Lung (tissue), 17 donors: ENCODE measurements at places on chromosomes 6 and 20. TPM values are rescaled to one million over a fixed set of nuclear protein-coding genes. Genes with fewer than 3 reads are reported as not detected.

The SLC13A3 gene
- 1.1 TPM for polyA plus RNA-seq

The RIMS1 gene
- 0.14 TPM for polyA plus RNA-seq

GRCh38 chr6:151141685-151142084 is 98.1 kb upstream of the AKAP12 start:
- no peaks in the 10 kb centered on the region for H3K27me3 ChIP-seq
- no peaks in the 10 kb centered on the region for H3K36me3 ChIP-seq
- peaks cover 5% of the 10 kb centered on the region for H3K4me1 ChIP-seq

GRCh38 chr20:49377326-49377725 is 99.5 kb upstream of the ZNFX1 start:
- no peak for DNase-seq
- no peak overlapping the region for H3K27ac ChIP-seq
- no peaks in the 10 kb centered on the region for H3K4me1 ChIP-seq
- H3K27me3 ChIP-seq = no peaks in the 10 kb centered on the region
- H3K4me3 ChIP-seq = no peak overlapping the region

DNA sequence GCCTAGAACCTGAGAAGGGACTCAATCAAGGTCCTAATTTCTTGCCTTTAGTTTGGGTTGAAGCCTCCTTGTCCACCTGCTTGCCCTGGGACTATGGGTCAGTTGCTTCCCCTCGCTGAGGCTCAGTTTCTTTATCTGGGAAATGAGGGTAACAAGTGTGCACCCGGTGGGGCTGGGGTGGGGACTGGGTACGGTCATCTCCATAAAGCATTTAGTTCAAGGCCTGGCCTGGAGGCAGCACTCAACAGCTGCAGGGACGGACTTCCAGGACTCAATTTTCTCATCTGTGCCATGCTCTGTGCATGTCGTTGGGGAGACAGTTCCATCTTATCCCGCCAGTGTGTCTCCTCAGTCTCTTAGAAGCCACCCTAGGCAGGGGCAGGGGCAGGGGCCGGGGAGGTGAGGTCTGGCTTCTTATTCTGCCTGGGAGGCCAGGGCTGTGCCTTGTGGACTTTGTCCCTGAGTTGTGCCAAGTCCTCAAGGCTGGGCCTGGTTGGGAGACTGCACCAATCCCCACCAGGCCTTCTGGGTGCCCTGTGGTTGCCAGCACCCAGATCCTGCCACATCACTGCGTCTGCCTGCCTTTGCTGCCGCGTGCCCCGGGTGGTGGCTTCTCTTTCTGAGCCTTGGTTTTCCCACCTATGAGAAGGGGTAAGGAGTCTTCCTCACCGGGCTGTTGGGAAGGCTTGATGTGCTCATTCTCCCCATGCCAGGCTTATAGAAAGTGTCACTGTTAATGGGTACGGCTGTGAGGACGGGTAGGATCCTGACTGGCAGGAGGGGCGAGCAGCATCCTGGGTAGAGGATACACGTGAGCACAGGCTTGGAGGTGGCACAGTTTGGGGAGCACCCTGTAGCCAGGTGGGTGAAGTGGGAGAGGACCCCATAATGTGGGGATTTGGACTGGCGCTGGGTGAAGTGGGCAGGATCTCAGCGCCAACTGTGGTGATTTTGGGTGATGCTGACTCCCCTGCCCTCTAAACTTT is 8.6 kb downstream of the SRC start:
- peaks cover 4% of the 10 kb centered on the region for H3K36me3 ChIP-seq
- peaks cover 15% of the 10 kb centered on the region for H3K4me1 ChIP-seq
- no peak overlapping the region for H3K27ac ChIP-seq

GRCh38 chr6:20811109-20811761 is 277.0 kb downstream of the CDKAL1 start:
- DNase-seq = peak; percentile 83
- H3K4me3 ChIP-seq = no peak overlapping the region
- H3K27me3 ChIP-seq = no peaks in the 10 kb centered on the region
- peak overlapping the region; percentile 29 for H3K27ac ChIP-seq
- H3K4me1 ChIP-seq = peaks cover 3% of the 10 kb centered on the region
- H3K36me3 ChIP-seq = no peaks in the 10 kb centered on the region

DNA sequence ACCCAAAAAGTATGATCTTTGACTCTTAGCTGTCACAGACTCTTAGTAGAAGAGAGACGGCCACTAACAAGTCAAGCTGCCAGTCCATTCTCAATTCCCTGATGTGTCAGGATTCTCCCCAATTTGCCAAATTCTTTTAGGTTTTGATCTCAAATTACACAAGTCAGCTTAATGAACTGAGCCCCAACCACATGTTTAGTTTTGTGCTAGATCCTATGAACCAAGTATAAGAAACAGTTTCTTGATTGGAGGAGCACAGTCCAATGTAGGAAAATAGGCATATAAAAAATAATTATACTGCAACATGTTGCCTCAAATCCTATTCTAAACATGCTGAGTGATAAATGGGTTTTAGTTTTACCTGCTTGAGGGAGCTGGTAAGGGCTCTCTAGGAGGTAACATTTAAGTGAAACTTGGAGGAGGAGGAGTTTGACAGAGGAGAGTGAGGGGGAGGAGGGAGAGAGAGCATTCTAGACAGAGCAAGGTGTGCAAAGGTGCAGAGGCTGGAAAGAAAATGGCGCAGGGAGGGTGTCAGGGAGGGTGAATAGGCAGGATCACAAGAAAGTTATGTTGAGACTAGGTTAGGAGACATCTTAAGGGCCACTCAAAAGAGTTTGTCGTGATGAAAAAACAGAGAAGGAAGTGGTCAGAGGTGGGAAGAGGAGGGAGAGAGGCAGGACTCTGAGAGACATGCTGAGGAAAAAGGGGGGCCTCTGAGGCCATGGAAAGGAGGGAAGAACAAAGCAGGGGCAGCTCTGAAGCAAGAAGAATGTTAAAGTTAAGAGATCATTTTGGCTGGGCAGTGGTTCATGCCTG is 22.8 kb upstream of the FAM83C start:
- peaks cover 6% of the 10 kb centered on the region for H3K4me1 ChIP-seq
- no peak overlapping the region for H3K27ac ChIP-seq
- no peaks in the 10 kb centered on the region for H3K36me3 ChIP-seq
- no peak for DNase-seq
- no peak overlapping the region for H3K4me3 ChIP-seq

DNA sequence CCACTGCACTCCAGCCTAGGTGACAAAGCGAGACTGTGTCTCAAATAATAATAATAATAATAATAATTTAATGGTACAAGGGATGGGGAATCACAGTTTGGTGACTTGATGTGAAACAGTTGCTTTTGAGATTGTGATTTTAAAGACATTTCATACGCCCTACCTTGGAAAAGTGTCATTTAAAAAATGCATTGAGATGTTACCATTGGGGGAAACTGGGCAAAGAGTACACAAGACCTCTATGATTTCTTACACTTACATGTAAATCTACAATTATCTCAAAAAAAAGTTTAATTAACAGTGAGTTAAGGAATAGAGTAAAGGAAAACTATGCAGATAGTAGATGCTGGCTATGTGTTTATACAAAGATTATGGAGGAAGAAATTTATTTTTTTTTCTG is 22.3 kb downstream of the ADTRP start:
- H3K27ac ChIP-seq = no peak overlapping the region
- H3K4me3 ChIP-seq = no peak overlapping the region
- H3K27me3 ChIP-seq = no peaks in the 10 kb centered on the region
- no peak for DNase-seq

The CRISP3 gene
- polyA plus RNA-seq = 0.59 TPM

DNA sequence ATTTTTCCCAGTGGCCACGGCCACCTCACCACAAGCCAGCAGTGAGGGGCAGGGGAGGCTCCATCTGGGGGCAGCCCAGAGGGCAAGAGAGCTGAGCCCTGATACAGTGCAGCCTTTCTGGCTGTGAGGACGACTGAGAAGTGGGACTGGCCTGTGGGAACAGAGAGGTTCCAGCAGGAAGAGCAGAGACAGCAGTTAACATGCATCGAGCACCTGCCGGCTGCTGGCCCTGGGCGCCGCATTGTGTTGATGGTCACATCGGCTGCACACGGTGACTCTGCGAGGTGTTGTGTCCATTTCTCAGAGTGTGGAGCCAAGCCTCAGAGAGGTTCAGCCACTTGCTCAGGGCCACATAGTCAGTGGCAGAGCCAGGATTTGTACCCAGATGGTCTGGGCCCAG is 9.8 kb downstream of the FOXS1 start:
- no peaks in the 10 kb centered on the region for H3K36me3 ChIP-seq
- no peak overlapping the region for H3K27ac ChIP-seq
- no peaks in the 10 kb centered on the region for H3K27me3 ChIP-seq

DNA sequence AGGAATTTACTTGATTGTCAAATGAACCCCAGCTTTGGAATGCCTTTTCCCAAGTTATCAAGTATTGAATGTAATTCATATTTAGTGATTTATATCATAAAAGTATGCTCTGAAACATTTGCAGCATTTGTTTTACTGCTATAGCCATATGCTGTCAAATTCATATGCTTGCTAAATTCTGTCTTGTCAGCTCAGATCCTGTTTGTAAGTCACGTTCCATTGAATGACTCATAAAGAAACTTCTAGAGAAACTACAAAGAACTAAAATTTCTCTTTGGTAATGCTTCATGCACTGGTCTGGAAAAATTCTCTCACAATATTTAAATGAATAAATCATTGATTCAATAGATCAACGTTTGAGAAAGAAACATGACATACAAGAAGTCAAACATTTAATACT is 445.9 kb downstream of the PHF3 start:
- DNase-seq = no peak
- H3K4me3 ChIP-seq = no peak overlapping the region
- no peaks in the 10 kb centered on the region for H3K4me1 ChIP-seq
- no peak overlapping the region for H3K27ac ChIP-seq
- H3K36me3 ChIP-seq = no peaks in the 10 kb centered on the region

GRCh38 chr20:38418509-38419204 is 16.5 kb downstream of the SNHG17 start:
- H3K27ac ChIP-seq = no peak overlapping the region
- no peak for DNase-seq
- H3K4me3 ChIP-seq = no peak overlapping the region
- H3K4me1 ChIP-seq = no peaks in the 10 kb centered on the region
- peaks cover 26% of the 10 kb centered on the region for H3K36me3 ChIP-seq

DNA sequence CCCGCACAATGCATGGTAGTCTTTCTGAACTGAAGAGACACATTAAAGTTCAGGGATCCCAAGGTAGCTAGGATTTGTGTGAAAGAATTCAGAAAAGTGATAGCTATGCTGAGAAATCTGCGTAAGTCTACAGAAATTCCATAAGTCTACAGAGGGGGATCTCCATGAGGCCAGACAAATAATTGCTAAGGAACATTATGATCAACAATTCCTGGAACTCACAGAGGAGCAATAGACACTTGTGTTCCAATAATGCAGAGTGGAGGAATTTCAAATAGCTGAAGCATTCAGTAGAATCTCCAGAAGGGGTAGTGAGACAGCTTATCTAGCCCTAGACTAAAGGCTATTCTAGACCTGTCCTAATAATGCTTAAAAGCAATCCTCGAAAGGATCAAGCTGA is 315.7 kb upstream of the ECI2 start:
- no peaks in the 10 kb centered on the region for H3K4me1 ChIP-seq
- H3K27ac ChIP-seq = no peak overlapping the region
- H3K4me3 ChIP-seq = no peak overlapping the region

The EYS gene
- 0.06 TPM for polyA plus RNA-seq

DNA sequence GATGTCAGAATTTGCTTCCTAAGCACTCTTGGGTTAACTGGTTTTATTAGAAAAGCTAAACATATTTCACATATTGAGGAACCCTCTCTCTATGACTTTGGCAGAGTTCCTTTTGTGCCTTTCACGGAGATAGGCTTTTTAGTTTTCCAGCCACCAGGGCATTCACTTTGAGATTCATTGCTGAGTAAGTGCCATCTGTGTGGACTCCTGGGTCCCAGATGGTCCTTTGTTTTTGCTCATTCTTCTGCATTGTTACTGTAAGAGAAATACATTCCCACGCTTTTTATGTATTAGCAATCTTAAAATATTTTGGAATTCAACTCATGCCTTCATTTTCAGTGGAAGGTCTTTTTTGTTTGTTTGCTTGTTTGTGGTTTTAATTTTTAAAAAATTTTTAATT is 76.3 kb upstream of the PHACTR2 start:
- H3K4me3 ChIP-seq = no peak overlapping the region
- H3K27ac ChIP-seq = no peak overlapping the region
- no peaks in the 10 kb centered on the region for H3K4me1 ChIP-seq
- H3K27me3 ChIP-seq = no peaks in the 10 kb centered on the region

- peaks cover 5% of the 10 kb centered on the region for H3K4me1 ChIP-seq
- no peak overlapping the region for H3K4me3 ChIP-seq
- no peak for DNase-seq
- no peaks in the 10 kb centered on the region for H3K36me3 ChIP-seq
- no peaks in the 10 kb centered on the region for H3K27me3 ChIP-seq
These were observed 40.8 kb upstream of the KCNK16 start for GRCh38 chr6:39363280-39363679.

The CCN2 gene
- 154 TPM for polyA plus RNA-seq

The FGD2 gene
- polyA plus RNA-seq = 55.9 TPM

DNA sequence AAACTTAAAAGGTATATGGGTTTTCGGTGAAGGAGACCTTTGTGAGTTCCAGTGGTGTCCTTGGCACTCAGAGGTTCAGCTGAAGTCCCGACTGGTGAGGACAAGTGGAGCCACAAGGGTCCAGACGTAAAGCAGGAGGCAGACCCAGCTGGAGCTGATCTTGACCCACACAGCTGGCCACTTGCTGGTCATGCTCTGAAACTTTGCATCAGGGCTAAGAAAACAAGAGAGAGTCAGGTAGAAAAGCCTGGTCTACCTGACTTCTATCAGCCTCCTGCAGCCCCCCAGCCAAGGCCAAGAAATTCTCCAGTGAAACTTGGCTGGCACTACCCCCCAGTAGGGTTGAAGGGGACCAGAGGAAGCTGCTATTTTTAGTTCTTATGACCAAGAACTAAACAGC is 21.6 kb downstream of the SERINC3 start:
- no peak for DNase-seq
- H3K27ac ChIP-seq = peak overlapping the region; percentile 68
- H3K27me3 ChIP-seq = no peaks in the 10 kb centered on the region
- H3K4me1 ChIP-seq = no peaks in the 10 kb centered on the region
- H3K36me3 ChIP-seq = peaks cover 40% of the 10 kb centered on the region

The BFSP1 gene
- 0.65 TPM for polyA plus RNA-seq

The COL21A1 gene
- 1.6 TPM for polyA plus RNA-seq

- H3K4me1 ChIP-seq = no peaks in the 10 kb centered on the region
- H3K27me3 ChIP-seq = no peaks in the 10 kb centered on the region
- no peak overlapping the region for H3K27ac ChIP-seq
- no peaks in the 10 kb centered on the region for H3K36me3 ChIP-seq
- no peak overlapping the region for H3K4me3 ChIP-seq
These were observed 50.9 kb downstream of the FNDC1 start for GRCh38 chr6:159220093-159220492.

- H3K4me3 ChIP-seq = no peak overlapping the region
- H3K27ac ChIP-seq = no peak overlapping the region
- no peaks in the 10 kb centered on the region for H3K36me3 ChIP-seq
- H3K27me3 ChIP-seq = no peaks in the 10 kb centered on the region
These were observed 205.6 kb upstream of the RIN2 start for GRCh38 chr20:19552221-19553180.

- no peak overlapping the region for H3K4me3 ChIP-seq
- no peak for DNase-seq
- no peaks in the 10 kb centered on the region for H3K36me3 ChIP-seq
- no peak overlapping the region for H3K27ac ChIP-seq
- no peaks in the 10 kb centered on the region for H3K27me3 ChIP-seq
These were observed 1349.3 kb downstream of the GRIK2 start for GRCh38 chr6:102742754-102743356.
